Bronchial smooth muscle cell (primary cell): ENCODE measurements at places on chromosomes 1 and 21. TPM values are rescaled to one million over a fixed set of nuclear protein-coding genes. Genes with fewer than 3 reads are reported as not detected.

The SPATA1 gene
- 0.77 and 2.8 TPM in 2 replicates for total RNA-seq

The ANP32E gene
- total RNA-seq, result 24.6 and 39.2 TPM in 2 replicates

The PIK3CD gene
- 1.9 and 2.6 TPM in 2 replicates for total RNA-seq

The GALNT2 gene
- 64.0 and 103 TPM in 2 replicates for total RNA-seq

The SLC35F3 gene
- 0.16 TPM in 1 of 2 replicates, not detected in the other for total RNA-seq

The EPS15 gene
- total RNA-seq, result 42.9 and 51.6 TPM in 2 replicates

The LCE1A gene
- not detected in 2 replicates for total RNA-seq

The TDRD5 gene
- total RNA-seq, result not detected in 2 replicates

The AKT3 gene
- total RNA-seq, result 23.3 and 24.0 TPM in 2 replicates

The PRAMEF10 gene
- total RNA-seq, result under 0.01 TPM in 1 of 2 replicates, not detected in the other

The SPRR2E gene
- total RNA-seq, result not detected in 2 replicates

The OR2M3 gene
- not detected in 2 replicates for total RNA-seq

The NEGR1 gene
- 2.9 and 3.3 TPM in 2 replicates for total RNA-seq

The S100B gene
- not detected in 2 replicates for total RNA-seq

The OR2T29 gene
- not detected in 2 replicates for total RNA-seq

The GMEB1 gene
- total RNA-seq, result 4.1 and 5.5 TPM in 2 replicates

The SH3D21 gene
- total RNA-seq, result 1.5 and 2.5 TPM in 2 replicates

The ABCG1 gene
- 5.7 and 10.0 TPM in 2 replicates for total RNA-seq

The SUSD4 gene
- under 0.01 TPM in 1 of 2 replicates, not detected in the other for total RNA-seq

The TNNT2 gene
- not detected in 2 replicates for total RNA-seq

The KCNK1 gene
- total RNA-seq, result 6.2 and 7.6 TPM in 2 replicates

The CHI3L1 gene
- 1.1 and 4.4 TPM in 2 replicates for total RNA-seq

The EDARADD gene
- under 0.01 TPM in 1 of 2 replicates, not detected in the other for total RNA-seq

The WDR3 gene
- 10.1 and 12.3 TPM in 2 replicates for total RNA-seq

The PLA2G4A gene
- total RNA-seq, result 17.7 and 32.4 TPM in 2 replicates

The SPRR4 gene
- total RNA-seq, result not detected in 2 replicates

The MEGF6 gene
- 1.5 and 2.4 TPM in 2 replicates for total RNA-seq

The SERINC2 gene
- 1.1 and 2.1 TPM in 2 replicates for total RNA-seq

The LAD1 gene
- total RNA-seq, result 0.26 TPM in 1 of 2 replicates, not detected in the other

The CNIH3 gene
- 25.0 and 28.2 TPM in 2 replicates for total RNA-seq

The MYBPH gene
- total RNA-seq, result 0.16 and 0.26 TPM in 2 replicates

The GREM2 gene
- total RNA-seq, result 0.09 and 0.63 TPM in 2 replicates

The MAP3K7CL gene
- 1.1 and 3.0 TPM in 2 replicates for total RNA-seq

The SYPL2 gene
- total RNA-seq, result 0.16 and 0.43 TPM in 2 replicates

The HSPB7 gene
- total RNA-seq, result 0.47 and 2.9 TPM in 2 replicates

The TNFAIP8L2 gene
- not detected in 2 replicates for total RNA-seq

The KCNJ9 gene
- under 0.01 and 0.09 TPM in 2 replicates for total RNA-seq

The AKR7A3 gene
- 0.43 and 0.47 TPM in 2 replicates for total RNA-seq

The C8A gene
- not detected in 2 replicates for total RNA-seq

The IVL gene
- not detected in 2 replicates for total RNA-seq

The LCE2A gene
- total RNA-seq, result not detected in 2 replicates

The KRTAP10-9 gene
- not detected in 2 replicates for total RNA-seq

The FUCA1 gene
- total RNA-seq, result 3.3 and 3.9 TPM in 2 replicates

The FGR gene
- total RNA-seq, result 0.09 and 0.16 TPM in 2 replicates

The SH2D1B gene
- under 0.01 TPM in 1 of 2 replicates, not detected in the other for total RNA-seq

The PLA2G2F gene
- total RNA-seq, result not detected in 2 replicates

The DENND2C gene
- total RNA-seq, result 1.5 and 3.0 TPM in 2 replicates

The MPL gene
- total RNA-seq, result not detected in 2 replicates

The IQCC gene
- 0.69 and 1.6 TPM in 2 replicates for total RNA-seq
